Body of pancreas (tissue), 4 donors: ENCODE measurements at places on chromosomes 5 and 9.

DNA sequence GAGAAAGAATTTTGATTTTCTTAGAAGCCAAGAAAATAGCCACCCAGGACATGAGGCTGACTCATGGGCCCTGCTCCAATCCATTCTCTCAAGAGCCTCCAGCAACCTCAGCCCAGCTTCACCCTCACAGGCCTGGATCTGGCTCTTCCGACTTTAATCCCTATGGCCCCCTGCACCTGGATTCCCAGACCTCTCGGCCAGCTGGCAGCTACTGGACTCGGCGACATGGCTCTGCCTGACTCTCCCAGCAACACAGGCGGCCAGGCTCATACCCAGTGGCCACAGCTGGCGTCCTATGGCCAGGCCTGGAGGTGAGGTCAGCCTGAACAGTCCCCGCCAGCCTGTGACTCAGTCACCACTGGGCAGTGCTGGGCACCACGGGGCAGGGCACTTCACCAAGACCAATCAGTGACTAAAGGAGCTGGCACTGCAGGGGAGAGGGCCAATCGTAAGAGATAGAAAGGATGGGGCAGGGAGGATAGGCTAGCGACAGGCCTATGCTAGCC is 6.2 kb upstream of the PDLIM4 start:
- no peak overlapping the region for H3K4me3 ChIP-seq
- H3K36me3 ChIP-seq, result no peaks in the 10 kb centered on the region
- H3K27me3 ChIP-seq, result no peaks in the 10 kb centered on the region
- H3K27ac ChIP-seq, result no peak overlapping the region

DNA sequence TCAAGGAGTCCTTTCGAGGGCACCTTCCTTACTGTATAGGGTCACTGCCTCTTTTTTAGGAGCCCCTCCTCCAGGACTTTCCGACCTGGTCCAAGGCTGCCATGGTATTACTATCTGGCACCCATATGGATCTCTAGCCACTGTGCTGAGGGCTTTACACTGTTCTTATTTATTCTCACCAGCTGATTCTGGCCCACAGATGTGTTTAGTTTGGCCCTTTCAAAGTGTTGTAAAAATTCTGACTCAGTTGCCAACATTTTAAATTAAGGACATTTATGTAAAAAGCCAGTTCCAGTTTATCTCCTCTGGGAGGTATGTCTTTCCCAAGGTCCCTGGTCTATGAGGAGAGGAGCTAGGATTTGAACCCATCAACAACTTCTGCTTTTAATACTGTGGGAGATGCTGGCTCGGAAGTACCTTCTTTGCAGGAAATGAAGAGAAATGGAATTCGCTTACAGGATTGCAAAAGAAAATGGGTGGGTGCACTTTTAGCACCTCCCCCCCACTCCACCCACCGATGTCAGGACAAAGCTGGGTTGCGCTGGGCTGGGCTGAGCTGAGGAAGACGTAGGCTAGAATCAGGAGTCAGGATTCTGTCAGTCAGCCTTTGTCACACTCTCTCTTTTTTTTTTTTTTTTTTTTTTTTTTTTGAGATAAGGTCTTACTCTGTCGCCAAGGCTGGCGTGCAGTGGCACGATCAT is 7.8 kb downstream of the JADE2 start:
- H3K27me3 ChIP-seq, result no peaks in the 10 kb centered on the region
- no peak overlapping the region for H3K27ac ChIP-seq
- H3K36me3 ChIP-seq, result peaks cover 16% of the 10 kb centered on the region
- peaks cover 63% of the 10 kb centered on the region for H3K4me1 ChIP-seq
- DNase-seq, result peak; percentile 30

DNA sequence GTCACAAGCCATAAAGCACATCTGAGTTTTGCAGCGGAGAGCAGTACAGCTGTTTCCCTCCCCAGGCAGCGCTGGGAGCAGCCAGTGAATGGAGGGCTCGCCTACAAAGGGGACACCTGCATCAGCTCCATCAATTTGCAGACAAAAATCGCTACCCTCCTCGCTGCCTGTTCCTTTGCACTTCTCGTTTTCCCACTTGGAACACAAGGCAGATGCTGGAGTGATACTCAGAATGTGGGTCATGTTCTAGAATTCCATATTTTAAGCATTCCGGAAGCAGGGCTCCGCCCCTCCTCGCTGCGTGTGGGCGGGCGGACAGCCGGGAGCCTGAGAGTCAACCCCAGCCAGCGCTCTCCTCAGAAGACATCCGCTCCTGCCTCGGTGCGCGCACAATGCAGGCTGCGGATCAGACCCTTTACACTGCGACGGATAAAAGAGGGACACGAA is 92.1 kb downstream of the LMNB1 start:
- no peak for DNase-seq
- H3K27me3 ChIP-seq, result no peaks in the 10 kb centered on the region
- H3K36me3 ChIP-seq, result no peaks in the 10 kb centered on the region
- no peaks in the 10 kb centered on the region for H3K4me1 ChIP-seq
- no peak overlapping the region for H3K27ac ChIP-seq
- no peak overlapping the region for H3K4me3 ChIP-seq

DNA sequence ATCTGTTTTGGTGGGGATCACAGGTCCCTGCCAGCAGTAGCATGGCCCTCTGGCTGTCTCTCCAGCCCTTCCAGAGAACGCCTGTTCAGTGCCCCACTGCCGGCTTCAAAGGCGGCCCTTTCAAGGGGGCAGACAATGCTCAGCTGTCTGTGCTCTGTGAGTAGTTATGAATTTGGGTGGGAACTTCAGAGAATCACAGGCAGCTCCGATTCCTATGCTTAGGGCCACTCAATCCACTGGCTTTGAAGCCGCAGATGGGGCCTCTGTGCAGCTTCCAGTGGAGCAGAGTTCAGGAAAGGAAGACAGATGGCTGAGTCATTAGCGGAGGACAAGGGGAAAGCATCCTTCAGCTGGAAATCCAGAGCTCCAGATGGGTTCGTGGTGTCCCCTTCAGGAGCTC is 42.4 kb downstream of the NKX2-5 start:
- no peak overlapping the region for H3K27ac ChIP-seq
- H3K4me1 ChIP-seq, result no peaks in the 10 kb centered on the region
- no peak overlapping the region for H3K4me3 ChIP-seq
- no peaks in the 10 kb centered on the region for H3K36me3 ChIP-seq
- H3K27me3 ChIP-seq, result no peaks in the 10 kb centered on the region
- DNase-seq, result no peak

- H3K4me1 ChIP-seq, result peaks cover 5% of the 10 kb centered on the region
- peak; percentile 76 for DNase-seq
- H3K27me3 ChIP-seq, result no peaks in the 10 kb centered on the region
- H3K4me3 ChIP-seq, result no peak overlapping the region
- no peaks in the 10 kb centered on the region for H3K36me3 ChIP-seq
Observed at GRCh38 chr9:129783516-129784361, 19.2 kb upstream of the TOR1B start.

- no peak overlapping the region for H3K27ac ChIP-seq
- no peak for DNase-seq
- H3K4me1 ChIP-seq, result no peaks in the 10 kb centered on the region
- H3K27me3 ChIP-seq, result no peaks in the 10 kb centered on the region
- no peak overlapping the region for H3K4me3 ChIP-seq
Observed at GRCh38 chr9:125150349-125151245, 7.3 kb upstream of the SCAI start.

DNA sequence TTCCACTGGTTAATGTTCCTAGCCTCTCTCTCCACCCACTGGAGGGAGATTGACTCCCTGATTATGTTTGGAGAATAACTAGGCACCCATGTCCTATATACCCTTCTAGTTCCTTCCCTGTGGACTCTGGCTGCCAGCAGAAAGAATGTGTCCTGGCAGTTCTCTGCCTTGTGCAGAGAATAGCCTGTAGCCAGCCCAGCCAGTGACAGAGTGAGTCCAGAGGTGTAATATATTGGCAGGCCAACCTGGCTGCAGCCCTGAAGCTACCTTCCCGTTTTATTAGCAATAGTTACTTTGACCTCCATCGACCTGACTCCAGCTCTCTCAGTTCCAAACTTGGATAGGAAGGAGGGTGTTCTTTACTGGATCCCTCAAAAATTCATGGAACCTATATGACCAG is 8.1 kb downstream of the SETD9 start:
- DNase-seq, result no peak
- H3K36me3 ChIP-seq, result no peaks in the 10 kb centered on the region
- no peak overlapping the region for H3K27ac ChIP-seq
- no peak overlapping the region for H3K4me3 ChIP-seq
- H3K27me3 ChIP-seq, result no peaks in the 10 kb centered on the region

DNA sequence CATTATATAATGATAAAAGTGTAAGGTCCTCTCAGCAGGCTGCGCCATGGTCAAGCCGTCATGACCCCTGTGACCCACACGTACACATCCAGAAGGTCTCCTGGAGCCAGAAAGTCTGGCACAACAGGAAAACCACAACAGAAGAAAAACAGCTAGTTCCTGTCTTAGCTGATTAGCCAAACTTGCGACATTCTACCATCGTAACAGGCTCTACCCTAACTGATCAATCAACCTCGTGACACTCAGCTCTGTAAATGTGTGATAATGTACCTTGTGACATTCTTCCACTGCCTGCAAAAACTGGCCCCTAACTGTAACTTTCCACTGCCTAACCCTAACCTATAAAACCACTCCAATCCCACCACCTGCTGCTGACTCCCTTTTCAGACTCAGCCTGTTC is 316.4 kb upstream of the TUSC1 start:
- H3K27me3 ChIP-seq, result no peaks in the 10 kb centered on the region
- DNase-seq, result no peak
- no peaks in the 10 kb centered on the region for H3K4me1 ChIP-seq
- H3K27ac ChIP-seq, result no peak overlapping the region
- no peaks in the 10 kb centered on the region for H3K36me3 ChIP-seq

GRCh38 chr5:159593518-159594073 is 263.3 kb upstream of the IL12B start:
- H3K36me3 ChIP-seq, result no peaks in the 10 kb centered on the region
- H3K27me3 ChIP-seq, result no peaks in the 10 kb centered on the region
- DNase-seq, result no peak
- H3K4me3 ChIP-seq, result no peak overlapping the region

DNA sequence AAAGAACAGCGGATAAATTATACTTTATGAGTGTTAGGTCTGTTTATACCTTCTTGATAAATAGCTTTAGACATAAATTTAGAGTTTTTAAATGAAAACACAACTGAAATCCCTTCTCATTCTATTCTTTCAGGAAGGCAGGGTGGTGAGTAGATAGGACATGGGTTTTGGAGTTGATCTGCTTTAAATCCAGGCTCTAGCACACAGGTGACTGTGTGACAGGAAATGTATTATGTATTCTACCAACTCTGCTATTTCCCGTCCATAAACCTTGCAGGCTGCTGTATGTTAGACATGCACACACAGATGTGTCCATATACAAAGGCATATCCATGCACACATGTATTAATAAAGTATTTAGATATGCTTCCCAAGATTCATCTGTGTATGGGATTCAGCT is 19.3 kb upstream of the CARTPT start:
- no peak for DNase-seq
- H3K36me3 ChIP-seq, result no peaks in the 10 kb centered on the region
- H3K4me3 ChIP-seq, result no peak overlapping the region
- H3K27me3 ChIP-seq, result no peaks in the 10 kb centered on the region

DNA sequence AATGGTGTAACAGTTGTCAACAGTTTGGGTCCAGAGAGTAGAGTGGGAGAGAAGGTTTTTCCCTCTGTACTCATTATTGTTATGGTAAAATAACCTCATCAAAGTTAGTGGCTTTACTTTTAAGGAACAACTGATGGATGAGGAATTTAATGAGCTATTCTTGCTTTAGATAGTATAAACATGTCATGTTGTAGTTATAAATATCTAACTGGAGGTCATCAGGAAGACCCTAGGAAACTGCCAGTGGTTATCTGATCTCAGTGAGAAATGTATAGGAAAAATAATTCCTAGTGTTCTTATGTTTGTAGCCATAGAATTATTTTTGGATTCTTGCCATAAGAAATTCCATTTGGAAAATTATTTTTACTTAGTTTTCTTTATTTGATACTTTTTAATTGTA is 4.1 kb downstream of the ERCC6L2 start:
- H3K27me3 ChIP-seq, result no peaks in the 10 kb centered on the region
- H3K36me3 ChIP-seq, result no peaks in the 10 kb centered on the region
- H3K4me1 ChIP-seq, result peaks cover 3% of the 10 kb centered on the region
- no peak overlapping the region for H3K27ac ChIP-seq
- no peak overlapping the region for H3K4me3 ChIP-seq

DNA sequence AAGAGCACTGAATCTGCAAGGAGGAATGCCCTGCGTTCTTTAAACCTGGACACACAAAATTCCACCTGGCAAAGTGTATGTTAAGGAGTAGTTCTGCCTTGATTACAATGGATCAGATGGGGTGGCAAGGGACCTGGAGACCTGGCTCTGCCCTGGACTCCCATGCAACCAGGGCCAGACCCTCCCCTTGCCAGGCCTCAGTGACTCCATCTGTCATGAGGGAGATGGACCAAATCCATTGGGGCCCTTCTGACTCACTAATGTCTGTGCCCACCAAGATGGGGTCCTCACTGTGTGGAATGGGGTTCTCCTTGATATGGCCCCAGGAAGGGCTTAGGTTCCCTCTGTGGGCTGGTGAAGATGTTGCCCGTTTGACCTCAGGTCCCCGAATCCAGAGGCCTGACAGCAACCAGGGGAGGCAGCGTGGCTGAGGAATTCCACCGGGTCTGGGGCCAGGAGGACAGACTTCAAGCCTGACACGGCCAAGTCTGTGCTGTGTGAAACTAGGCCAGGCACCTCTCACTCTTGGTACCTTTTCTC is 100.3 kb downstream of the PAX5 start:
- H3K4me1 ChIP-seq, result no peaks in the 10 kb centered on the region
- no peaks in the 10 kb centered on the region for H3K27me3 ChIP-seq
- H3K27ac ChIP-seq, result no peak overlapping the region
- DNase-seq, result no peak
- no peaks in the 10 kb centered on the region for H3K36me3 ChIP-seq
- H3K4me3 ChIP-seq, result no peak overlapping the region

GRCh38 chr9:98445576-98445975 is 190.1 kb upstream of the TBC1D2 start:
- no peaks in the 10 kb centered on the region for H3K4me1 ChIP-seq
- H3K36me3 ChIP-seq, result no peaks in the 10 kb centered on the region
- no peaks in the 10 kb centered on the region for H3K27me3 ChIP-seq
- H3K4me3 ChIP-seq, result no peak overlapping the region

- DNase-seq, result no peak
- no peak overlapping the region for H3K4me3 ChIP-seq
- no peaks in the 10 kb centered on the region for H3K36me3 ChIP-seq
- no peak overlapping the region for H3K27ac ChIP-seq
- H3K27me3 ChIP-seq, result no peaks in the 10 kb centered on the region
Observed at GRCh38 chr5:33981408-33982162, 2.9 kb downstream of the SLC45A2 start.

GRCh38 chr5:180470966-180471582 is 23.1 kb upstream of the CNOT6 start:
- peak; percentile 60 for DNase-seq
- H3K4me3 ChIP-seq, result no peak overlapping the region
- H3K27me3 ChIP-seq, result no peaks in the 10 kb centered on the region
- H3K36me3 ChIP-seq, result no peaks in the 10 kb centered on the region

DNA sequence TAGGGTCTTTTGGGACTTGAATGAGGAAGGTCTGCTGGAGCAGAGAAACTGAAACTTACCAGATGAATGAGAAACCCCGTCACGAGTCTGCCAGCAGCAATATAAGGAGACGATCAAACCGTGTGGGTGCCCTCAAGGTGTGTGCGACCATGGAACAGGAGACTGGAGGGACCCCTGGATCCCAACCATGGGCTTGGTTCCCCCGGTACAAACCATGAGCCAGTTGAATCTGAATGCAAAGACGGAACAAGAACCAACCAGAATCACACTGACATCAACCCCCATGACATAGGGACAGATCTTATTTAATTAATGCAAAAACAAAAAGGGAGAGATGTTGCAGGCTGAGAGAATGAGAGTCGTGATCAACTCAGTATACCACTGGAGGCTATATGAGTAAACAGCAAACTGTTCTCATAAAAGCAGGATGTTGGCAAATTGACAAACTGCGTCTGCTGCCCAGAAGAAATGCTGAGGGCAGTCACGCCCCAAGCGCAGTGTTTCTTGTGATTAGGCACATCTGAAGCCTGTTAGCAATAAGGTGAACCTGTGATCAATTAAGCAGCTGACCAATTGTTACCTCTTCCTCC is 475.5 kb upstream of the ACO1 start:
- no peaks in the 10 kb centered on the region for H3K4me1 ChIP-seq
- DNase-seq, result no peak
